ENCODE measurements at places on chromosomes 3 and 15.

- no peak for DNase-seq
These were observed 38.2 kb downstream of the FOXP1 start for GRCh38 chr3:71545330-71545729.

GRCh38 chr3:154251610-154252009 is 72.7 kb downstream of the DHX36 start:
- DNase-seq: no peak

- no peak for DNase-seq
These were observed 15.5 kb downstream of the GJD2 start for GRCh38 chr15:34739346-34739745.

DNA sequence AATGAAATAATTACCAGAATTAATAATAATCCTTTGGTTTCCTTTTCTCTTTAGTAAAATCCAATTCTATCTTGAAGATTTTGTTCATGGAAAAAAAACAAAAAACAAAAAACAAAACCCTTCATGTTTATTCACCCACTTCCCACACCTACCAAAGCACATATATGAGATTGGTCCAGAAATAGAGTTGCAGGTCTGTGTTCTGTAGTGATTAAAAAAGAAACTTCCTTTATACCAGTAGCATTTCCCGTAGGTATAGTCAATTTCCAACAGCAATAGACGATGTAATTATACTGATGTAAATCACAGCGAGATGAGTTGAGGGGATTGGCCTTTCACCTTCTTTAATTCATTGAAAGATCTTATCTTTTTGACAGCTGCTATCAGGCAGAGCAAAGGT is 194.6 kb downstream of the SOX2 start:
- no peak for DNase-seq

GRCh38 chr15:65059931-65060596 is 7.7 kb downstream of the RASL12 start:
- no peak for DNase-seq

- no peak for DNase-seq
These were observed 49.7 kb downstream of the SEMA5B start for GRCh38 chr3:122977746-122978466.

DNA sequence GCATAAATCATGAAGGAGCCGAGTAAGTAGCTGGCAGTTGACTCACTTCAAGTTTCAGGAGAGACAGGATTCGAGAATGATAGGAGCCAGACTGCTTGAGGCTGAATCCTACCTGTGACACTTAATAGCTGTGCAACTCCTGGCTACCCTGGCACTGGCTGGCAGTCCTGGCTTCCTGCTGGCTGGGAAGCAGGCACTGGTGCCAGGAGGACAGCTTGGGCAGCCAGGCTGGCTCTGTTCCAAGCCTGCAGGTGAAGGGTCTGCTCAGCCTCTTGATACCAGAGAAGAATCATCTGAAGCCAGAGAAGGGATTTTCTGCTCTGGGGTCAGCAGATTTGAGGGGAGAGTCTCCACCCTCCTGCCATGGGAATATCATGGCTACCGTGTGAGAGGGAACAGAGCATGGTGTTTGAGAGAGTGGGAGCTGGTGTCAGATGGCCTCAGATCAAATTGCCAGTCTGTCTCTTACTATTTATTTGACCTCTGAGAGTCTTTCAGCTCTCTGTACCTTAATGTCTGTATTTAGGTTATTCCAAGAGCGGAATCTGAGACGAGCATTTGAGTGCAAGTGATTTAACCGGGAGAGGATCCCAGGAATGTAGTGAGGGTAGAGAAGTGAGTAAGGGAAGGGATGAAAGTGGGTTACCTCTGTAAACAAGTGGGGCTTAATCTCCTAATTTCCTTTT is 4.4 kb upstream of the XIRP1 start:
- DNase-seq: no peak

GRCh38 chr15:88657326-88658069 is 18.7 kb downstream of the ISG20 start:
- DNase-seq: no peak

GRCh38 chr15:40594429-40594836 is 384 bp downstream of the KNL1 start:
- no peak for DNase-seq

DNA sequence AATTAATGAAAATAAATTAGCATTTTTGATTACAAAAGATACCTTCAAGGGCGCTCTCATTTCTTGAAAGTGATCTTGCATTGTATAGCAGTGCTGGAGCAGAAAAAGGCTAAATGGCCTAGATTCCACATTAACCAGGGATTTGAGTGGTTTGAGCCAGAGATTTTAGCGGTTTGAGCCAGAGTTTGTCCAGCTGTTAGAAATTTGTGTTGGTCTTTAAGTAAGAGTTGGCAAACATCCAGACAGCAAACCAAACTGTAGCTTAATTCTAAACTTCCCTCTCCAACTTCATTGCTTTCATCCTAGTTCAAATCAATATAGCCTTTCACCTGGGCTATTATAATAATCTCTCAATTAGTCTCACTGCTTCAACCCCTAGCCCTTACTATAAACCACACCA is 351.7 kb downstream of the IGSF11 start:
- DNase-seq: no peak

GRCh38 chr15:32218666-32219065 is 184.4 kb downstream of the GOLGA8K start:
- DNase-seq: no peak

DNA sequence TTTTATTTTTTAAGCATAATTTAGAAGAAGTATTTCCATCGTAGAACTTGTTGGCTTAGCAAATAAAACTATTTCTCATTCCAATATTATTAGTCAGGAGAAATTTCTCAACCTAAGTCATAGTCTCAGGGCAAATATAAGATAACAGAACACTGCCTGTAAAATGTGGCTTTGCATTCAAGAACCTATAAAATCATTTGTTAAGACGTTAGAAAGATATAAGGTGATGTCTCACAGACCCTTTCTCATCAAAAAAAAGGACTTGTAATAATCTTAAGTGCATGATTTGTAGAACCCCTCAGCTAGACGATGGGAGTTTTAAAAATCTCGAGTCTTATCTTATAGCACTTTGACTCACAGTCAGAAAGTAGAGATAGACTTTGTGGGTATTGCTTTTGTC is 314.7 kb upstream of the CFAP20DC start:
- DNase-seq: no peak

DNA sequence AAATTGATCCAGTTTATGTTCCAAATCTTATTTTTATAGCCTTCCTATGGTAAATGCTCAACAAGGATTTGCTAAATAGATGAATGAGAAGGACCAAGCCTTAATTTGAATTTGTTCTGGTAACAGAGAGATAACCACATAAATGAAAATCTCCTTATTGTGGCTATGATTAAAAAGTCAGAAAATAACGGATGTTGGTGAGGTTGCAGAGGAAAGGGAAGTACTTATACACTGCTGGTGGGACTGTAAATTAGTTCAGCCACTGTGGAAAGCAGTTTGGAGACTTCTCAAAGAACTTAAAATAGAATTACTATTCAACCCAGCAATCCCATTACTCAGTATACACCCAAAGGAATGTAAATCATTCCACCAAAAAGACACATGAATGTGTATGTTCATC is 26.2 kb downstream of the AAGAB start:
- DNase-seq: no peak

DNA sequence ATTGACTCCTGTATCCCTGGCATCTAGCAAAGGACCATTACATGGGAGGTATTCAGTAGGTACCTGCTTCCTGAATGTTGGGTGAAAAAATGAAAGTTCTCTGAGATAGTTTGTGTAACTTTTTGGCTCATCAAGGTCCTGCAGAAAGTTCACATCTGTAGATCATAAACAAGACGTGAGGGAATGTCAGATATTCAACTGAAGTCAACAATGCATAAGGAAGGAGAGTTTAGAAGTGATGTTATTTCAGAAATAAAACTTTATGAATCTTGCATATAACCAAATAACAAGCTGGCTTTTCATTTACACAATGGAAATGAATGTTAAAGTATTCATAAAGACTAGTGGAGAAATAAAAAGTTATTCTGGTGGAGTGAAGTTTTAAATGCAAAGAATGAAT is 73.4 kb upstream of the RBMS3 start:
- DNase-seq: no peak

- no peak for DNase-seq
These were observed 52.6 kb downstream of the CCK start for GRCh38 chr3:42213417-42213816.

DNA sequence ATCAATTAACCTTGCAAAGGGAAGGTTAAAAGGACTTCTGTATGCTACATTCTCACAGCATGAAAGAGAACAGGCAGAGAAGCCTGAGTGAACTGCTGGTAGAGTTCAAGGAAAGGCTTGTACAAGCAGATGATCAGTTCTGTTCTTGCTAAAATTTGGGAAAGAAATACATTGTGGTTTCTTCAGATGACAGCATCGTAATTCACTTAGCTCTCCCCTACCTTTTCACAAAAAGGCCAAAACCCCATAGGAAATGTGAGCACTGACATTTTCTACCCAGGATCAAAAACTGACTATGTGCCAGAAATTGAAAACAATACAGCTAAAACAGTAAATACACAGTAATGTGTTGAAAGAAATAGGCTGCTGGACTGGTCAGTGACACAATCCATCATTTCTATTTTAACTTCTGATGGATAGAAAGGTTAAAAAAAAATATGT is 216.4 kb downstream of the DPH6 start:
- DNase-seq: no peak

DNA sequence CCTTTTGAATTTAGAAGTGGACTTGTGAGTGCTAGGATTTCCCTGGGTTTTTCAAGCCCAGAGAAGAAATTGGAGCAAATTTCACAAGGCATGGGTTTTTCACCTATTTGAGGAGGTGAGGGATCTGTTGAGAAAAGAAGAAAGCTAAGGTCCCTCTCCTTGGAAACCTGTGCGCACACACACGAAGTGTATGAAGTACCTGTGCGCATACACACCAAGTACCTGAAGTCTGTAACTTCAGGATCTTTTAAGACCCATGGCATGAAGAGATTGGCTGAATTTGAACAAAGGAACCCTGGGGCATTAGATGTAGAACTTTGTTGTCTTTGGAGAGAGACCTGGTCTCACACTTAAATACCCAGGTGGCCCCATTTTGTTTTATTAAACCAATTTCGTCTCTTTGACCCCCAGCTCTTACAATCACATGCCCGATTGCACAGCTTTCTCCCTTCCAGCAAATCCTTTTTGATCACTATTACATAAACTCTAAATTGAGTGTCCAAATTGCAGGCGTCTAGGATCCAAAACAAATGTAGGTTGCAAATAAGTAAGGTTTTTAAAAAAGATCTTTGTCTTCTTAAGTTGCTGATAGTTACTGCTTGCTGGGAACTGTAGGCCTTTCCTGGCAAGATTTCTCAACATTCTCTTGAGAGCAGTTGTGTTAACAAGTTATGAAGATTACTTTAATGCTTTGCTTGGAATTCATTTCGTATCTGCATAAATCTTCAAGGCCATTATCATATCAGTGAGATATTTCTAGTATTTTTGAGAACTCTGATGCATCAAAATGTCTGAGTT is 64.3 kb downstream of the CMTM8 start:
- DNase-seq: no peak

DNA sequence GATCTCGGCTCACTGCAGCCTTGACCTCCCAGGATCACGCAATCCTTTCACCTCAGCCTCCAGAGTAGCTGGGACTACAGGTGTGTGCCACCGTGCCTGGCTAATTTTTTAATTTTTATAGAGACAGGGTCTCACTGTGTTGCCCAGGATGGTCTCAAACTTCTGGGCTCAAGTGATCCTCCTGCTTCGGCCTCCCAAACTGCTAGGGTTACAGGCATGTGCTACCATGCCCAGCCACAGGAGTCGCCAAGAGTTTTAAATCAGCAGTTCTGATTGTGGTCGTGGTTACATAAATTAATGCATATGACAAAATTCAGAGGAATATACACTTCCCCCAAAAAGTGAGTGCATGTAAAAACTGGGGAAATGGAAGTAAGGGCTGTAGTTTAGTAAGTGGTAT is 32.9 kb downstream of the MEGF11 start:
- DNase-seq: no peak

DNA sequence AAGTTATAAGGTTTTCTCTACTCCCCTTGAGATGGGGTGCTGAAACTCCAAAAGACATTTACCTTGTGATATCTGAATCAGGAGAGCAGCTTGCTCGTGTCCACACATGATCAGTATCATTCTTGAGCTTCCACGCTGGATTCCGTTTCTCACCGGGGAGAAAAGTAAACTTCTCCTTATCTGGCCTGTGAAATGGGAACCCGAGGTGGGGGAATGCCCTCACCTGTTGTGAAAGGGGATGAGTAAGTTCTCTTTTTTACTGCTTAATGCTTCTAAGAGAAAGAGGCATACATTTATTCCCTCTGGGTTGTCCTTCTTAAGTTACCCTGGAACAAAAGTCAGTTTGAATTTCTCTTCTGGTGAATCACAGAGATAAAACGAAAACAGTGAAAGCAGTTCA is 440.5 kb upstream of the ADAMTS9 start:
- DNase-seq: no peak

GRCh38 chr3:100103558-100104441 is 10.5 kb downstream of the FILIP1L start:
- DNase-seq: no peak

DNA sequence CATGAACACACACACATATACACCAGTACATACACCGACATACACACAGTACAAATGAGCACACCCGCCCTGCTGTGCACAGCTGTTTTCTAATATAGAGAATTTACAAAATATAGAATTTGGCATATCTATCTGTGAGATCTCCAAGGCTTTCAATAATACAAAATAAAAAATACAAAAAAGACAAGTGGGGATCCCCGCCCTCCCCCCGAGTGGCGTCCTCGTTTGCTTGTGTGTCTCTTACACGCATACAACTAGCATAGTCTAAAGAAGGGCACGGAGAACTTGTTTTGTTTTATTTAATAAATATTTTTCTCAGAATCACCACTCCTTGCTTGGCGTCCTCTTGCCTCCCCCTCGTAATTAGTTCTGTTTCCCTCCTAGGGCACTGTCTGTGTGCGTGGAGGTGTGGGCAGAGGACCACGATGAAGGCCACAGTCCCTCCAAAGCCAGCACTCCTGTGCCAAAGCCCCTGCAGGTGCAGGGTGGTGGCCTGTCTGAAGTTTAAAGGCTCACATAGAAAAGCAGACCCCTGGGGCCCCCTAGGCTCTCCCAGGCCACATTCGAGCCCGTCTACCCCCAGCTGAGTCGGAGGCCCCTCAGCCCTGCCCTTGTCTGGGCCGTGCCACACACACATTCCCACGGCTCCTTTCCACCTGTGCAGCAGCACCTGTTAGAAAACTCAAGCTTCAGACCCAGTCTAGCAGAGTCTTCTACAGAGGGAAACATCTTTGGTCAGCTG is 82.1 kb downstream of the SEC22A start:
- no peak for DNase-seq

GRCh38 chr3:105829871-105830622 is 38.8 kb downstream of the CBLB start:
- DNase-seq: no peak

GRCh38 chr3:14147617-14148016 is 22.8 kb downstream of the TMEM43 start:
- DNase-seq: no peak

GRCh38 chr3:150877303-150877702 is 27.9 kb downstream of the MINDY4B start:
- DNase-seq: no peak
